Thyroid gland (tissue), 4 donors: ENCODE measurements at places on chromosomes 3 and 15. TPM values are rescaled to one million over a fixed set of nuclear protein-coding genes. Genes with fewer than 3 reads are reported as not detected.
A peak's percentile ranks its signal among the peaks of the same experiment; 100 is the strongest.

DNA sequence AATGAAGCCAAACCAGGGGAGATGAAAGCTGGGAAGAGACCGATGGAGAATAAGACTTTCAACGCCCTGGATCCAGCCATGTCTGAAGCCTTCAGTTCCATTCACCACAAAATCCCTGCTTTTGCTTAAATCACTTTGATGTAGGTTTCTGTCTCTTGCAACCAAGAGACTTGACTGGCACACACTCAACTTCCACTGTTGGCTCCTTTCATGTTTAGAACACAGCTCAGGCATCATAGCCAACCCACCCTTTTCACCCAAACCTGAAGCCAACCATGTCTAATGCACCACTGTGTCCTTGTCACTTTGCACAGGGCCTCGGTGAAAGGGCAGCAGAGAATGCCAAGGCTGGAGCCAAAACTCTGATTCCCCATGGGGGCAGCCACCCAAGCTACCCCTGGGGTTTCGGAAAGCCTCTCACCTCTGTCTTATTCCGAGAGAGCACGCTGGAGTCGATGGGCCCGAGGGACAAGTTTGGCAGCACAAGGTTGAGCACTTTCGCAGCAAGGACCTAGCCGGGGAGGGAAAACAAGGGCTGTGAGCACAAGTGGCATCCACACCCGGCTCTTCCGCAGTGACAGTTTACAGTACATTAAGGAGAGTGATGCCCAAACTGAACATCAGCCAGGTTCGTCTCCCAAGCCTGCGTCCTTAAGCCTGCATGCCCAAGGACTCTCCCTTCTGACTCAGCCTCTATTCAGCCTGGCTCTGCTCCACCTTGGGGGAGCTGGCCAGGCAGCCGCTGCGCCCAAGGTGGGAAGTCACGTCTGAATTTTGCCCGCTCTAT lies 37.6 kb downstream of the ABTB1 start:
- H3K36me3 ChIP-seq, result no peaks in the 10 kb centered on the region
- H3K27me3 ChIP-seq, result no peaks in the 10 kb centered on the region

DNA sequence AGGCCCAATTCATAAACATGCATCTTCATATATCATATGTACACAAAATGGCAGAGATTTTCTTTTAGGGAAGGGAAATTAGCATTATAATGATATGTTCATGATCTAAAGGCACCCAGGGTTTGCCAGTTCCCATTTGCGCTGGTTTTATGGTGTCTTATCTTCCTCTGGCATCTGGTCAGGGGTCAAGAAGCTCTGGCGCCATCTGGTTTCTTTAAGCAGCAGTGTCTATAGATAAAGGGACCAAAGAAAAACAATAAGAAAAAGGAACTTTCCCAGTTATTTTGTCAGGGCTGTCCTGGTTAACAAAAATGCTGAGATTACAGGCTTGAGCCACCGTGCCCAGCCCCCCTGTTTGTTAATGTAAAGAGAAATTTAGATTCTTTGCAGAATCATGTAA lies 3.3 kb upstream of the DCP1A start:
- peaks cover 10% of the 10 kb centered on the region for H3K4me1 ChIP-seq
- no peak overlapping the region for H3K4me3 ChIP-seq
- no peaks in the 10 kb centered on the region for H3K27me3 ChIP-seq
- no peak for DNase-seq
- no peak overlapping the region for H3K27ac ChIP-seq

GRCh38 chr3:127964053-127964452 lies 49.0 kb downstream of the KBTBD12 start:
- no peak overlapping the region for H3K27ac ChIP-seq
- no peaks in the 10 kb centered on the region for H3K27me3 ChIP-seq
- H3K36me3 ChIP-seq, result no peaks in the 10 kb centered on the region
- H3K4me1 ChIP-seq, result peaks cover 6% of the 10 kb centered on the region
- DNase-seq, result peak; percentile 33

DNA sequence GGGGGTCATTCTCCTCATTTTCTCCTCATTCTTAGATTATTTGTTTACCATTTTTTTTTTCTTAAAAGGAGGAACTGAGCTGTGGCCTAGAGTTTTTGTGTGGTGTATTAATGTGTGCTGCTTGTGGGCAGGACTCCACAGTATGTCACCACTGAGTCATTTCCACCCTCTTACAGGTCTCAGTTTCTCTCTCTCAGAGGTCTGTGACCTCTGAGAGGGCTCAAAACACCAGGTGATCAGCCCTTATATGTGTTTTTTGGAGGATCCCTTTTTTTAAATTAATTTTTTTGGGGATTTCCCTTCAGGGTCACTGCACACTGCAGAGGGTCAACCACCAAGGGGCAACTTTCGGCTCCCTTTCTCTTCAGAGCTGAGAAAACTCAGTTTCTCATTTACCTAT lies 166.4 kb downstream of the SUCNR1 start:
- no peak for DNase-seq
- no peak overlapping the region for H3K4me3 ChIP-seq
- H3K36me3 ChIP-seq, result no peaks in the 10 kb centered on the region
- no peak overlapping the region for H3K27ac ChIP-seq

DNA sequence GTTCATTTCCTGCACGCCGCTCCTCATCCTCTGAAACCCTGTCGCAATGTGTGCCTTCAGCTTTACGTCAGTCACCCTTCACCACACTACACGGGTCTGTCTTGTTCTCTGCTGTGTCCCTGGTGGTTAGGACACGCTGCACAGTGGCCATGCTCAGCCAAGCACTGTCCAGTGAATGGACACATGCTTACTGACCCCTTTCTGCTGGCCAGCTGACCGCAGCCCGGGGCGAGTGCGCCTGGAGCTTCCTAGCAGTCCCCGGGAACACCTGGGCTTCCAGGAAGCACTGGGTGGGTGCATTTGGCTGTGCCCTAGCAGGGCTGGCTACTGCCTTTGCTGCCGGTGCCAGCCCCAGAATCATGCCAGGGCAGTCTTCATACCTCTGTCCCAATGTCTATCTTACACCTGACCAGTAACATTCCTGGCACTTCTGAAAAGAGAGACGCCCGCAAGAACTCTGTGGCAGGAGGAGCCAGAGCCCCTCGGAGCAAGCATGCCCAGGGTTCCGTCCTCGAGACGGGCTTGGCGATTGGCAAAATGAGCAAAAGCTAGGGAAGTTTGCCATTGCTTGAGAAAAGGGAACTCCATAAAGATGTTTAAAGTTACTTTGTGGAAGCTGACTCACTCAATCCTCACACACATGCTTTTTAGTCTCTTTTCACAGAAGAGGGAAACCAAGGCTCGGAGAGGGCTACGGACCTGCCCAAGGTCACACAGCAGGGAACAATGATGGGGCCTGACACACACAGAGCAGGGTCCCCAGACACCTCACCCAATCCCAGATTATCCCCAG lies 15.7 kb upstream of the ZXDC start:
- no peaks in the 10 kb centered on the region for H3K36me3 ChIP-seq
- H3K4me3 ChIP-seq, result no peak overlapping the region
- no peaks in the 10 kb centered on the region for H3K4me1 ChIP-seq
- no peak for DNase-seq
- no peaks in the 10 kb centered on the region for H3K27me3 ChIP-seq

DNA sequence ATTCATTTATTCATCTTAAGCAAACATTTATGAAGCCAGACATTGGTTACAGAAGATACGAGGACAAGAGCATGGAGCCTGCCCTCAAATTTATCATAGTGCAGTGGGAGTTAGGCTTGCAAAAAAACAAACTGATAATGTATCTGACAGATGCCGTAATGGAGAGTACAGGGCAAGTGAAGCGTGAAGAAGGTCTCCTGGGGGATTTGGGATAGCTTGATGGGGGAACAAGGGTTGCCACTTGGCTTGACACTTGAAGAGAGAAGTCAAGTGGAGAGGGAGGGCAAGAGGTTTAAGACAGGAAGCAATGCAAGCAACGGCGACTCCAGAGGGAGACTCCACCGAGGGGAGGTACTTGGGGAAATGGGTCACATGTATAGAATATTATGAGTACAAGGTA lies 129.3 kb downstream of the SSR3 start:
- peak overlapping the region; percentile 83 for H3K27ac ChIP-seq
- no peaks in the 10 kb centered on the region for H3K27me3 ChIP-seq
- no peaks in the 10 kb centered on the region for H3K36me3 ChIP-seq
- no peak overlapping the region for H3K4me3 ChIP-seq

- H3K27ac ChIP-seq, result no peak overlapping the region
- no peaks in the 10 kb centered on the region for H3K4me1 ChIP-seq
- no peaks in the 10 kb centered on the region for H3K27me3 ChIP-seq
- no peak overlapping the region for H3K4me3 ChIP-seq
- no peak for DNase-seq
- no peaks in the 10 kb centered on the region for H3K36me3 ChIP-seq
These were observed 72.7 kb upstream of the ALDH1L1 start for GRCh38 chr3:126253072-126253471.

C3orf85 gene
- total RNA-seq, result not detected

COL6A5 gene
- not detected for total RNA-seq

LNP1 gene
- 9.2 TPM for total RNA-seq
